ENCODE measurements at places on chromosomes 3 and 15.

DNA sequence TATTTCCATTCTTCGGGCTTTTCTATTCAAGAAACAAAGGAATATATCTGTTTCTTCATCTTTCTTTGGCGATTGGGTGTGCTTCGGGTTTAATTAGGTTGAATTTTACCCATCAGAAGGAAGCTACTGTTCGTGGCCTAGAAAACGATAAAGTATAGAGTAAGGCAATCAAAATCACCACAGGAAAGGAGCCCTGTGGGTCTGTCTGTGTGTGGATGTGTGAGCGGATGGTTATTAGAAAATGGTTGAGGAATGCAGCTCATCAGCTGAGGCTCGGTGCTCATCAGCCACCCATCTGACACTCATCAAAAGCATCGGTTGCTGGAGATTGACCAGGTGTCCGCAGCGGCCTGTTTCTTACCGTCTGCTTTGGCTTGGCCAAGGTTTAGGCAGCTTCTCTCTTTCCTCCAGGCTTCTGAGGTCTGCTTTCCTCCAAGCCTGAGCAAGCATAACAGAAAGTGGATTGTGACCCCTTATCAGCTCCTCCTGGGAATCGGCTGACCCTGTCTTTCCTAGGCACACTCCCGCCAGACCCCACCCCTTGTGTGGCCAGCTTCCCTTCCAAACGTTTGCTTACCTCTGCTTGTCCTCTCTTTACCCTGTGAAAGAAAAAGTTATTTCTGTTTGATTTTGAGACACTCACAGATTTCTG, 17.6 kb upstream of the ISLR start:
- DNase-seq, result no peak

GRCh38 chr3:144015133-144015532, 43.5 kb downstream of the DIPK2A start:
- DNase-seq, result no peak

DNA sequence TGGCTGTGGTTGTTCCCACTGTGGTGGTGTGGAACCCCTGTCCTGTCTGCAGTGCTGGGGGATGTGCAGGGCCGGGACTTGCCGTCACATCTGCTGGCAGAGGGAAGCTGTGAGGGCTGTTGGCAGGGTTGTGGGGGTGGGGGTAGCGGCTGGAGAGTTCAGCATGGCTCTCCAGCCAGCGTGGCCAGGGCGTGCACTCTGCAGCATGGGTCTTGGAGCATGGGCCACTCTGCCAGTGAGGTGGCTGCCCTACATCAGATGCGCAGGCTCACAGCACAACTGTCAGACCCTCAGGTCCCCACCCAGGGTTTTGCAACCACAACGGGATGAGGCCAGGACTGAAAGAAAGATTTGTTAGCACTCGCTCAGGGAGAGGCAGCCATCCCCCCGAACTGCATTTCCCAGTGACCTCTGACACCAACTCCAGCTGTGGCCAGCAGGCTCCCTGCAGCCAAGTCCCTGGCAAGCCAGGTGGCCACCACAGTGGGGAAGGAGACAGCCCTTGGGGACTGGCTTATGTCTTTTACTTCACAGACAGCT, 237.7 kb upstream of the LYSMD4 start:
- DNase-seq, result no peak

DNA sequence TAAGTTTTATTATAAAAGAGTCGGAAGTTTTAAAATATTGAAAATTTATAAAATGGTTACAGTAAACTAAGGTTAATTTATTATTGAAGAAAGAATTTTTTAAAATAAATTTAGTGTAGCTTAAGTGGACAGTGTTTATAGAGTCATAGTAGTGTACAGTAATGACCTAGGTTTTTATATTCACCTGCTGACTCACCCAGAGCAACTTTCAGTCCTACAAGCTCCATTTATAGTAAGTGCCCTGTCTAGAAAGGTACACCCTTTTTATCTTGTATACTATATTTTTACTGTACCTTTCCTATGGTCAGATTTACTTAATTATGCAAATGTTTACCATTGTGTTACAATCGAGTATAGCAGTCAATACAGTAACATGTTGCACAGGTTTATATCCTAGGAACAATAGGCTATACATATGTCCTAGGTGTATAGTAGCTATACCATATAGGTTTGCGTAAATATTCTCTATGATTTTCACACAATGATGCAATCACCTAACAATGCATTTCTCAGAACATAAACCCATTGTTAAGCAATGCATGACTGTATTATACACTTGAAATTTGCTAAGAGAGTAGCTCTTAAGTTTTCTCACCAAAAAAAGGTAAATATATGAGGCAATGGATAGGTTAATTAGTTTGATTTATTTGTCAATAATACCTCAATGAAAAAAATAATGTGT, 106.9 kb upstream of the CD96 start:
- no peak for DNase-seq

DNA sequence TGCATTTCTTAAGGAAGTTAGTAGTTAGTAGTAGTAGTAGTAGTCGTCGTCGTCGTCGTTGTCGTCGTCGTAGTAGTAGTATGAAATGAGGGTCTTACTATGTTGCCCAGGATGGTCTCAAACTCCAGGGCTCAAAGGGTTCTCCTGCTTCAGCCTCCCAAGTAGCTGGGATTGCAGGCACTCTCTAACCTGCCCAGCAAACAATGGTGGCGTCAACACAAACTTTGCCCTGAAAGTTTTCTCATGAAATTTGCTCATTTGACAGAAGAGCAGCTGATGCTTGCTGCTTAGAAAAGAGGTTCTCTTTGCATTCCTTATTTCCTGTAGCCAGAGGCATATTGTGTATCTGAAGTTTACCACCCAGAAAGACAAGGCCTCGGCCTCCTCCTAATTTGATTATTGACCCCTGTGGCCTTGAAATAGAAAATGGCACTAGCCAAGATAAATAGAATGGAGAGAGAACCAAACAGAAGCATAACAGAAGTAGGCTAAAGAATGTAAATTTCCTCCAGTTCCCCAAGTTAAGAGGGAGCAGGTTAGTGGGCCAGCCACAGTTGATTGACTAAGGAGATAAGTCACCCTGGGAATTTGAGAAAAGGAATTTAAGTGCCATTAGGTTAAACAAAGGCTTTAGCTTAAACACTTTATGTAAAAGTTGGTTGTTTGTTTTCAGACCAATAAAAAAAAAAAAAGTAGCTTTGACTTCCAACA, 166.2 kb upstream of the ROBO2 start:
- no peak for DNase-seq

GRCh38 chr15:49887659-49888322, 231.2 kb downstream of the ATP8B4 start:
- DNase-seq, result no peak

Data from LNCaP clone FGC (cell line).